ENCODE measurements at places on chromosomes 13 and 19.

DNA sequence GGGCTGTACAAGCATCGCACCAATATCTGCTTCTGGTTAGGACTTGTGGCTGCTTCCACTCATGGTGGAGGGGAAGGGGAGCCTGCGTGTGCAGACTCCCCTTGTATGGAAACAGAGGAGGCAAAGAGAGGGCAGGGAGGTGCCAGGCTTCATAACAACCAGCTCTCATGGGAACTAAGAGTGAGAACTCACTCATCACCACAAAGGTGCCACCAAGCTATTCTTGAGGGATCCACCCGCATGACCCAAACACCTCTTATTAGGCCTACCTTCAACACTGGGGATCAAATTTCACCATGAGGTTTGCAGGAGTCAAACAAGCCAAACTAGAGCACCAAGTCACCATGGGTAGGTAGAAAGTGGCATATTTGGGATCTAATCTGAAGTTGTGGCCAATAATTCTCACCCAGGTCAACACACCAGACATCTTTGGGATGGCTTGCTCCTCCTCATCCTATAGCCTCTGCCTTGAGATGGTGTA, 46.4 kb downstream of the RUBCNL start:
- no peak for DNase-seq

GRCh38 chr13:106352850-106353249, 182.6 kb downstream of the EFNB2 start:
- DNase-seq: no peak

GRCh38 chr19:13689085-13689484, 75.2 kb upstream of the MRI1 start:
- DNase-seq: no peak

- no peak for DNase-seq
These were observed 599 bp downstream of the ZIC2 start for GRCh38 chr13:99982036-99982730.

DNA sequence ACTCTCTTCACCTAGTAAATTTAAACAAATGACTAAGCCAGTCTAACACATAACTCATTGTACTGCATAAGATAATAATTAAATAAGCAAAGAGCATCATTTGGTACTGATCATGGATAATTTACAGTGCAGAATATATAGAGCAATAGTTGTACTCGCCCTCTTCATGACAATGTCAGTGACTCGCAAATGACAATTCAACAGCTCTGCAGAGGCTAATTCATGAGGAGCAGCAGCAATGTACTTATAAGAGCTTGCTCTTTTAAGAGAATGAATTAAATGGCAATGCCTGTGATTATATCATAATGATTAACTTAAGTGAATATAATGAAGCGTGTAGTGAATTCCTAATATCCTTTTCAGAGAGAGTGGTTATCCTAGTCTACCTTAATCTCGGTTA, 284.5 kb upstream of the PCDH20 start:
- DNase-seq: no peak

DNA sequence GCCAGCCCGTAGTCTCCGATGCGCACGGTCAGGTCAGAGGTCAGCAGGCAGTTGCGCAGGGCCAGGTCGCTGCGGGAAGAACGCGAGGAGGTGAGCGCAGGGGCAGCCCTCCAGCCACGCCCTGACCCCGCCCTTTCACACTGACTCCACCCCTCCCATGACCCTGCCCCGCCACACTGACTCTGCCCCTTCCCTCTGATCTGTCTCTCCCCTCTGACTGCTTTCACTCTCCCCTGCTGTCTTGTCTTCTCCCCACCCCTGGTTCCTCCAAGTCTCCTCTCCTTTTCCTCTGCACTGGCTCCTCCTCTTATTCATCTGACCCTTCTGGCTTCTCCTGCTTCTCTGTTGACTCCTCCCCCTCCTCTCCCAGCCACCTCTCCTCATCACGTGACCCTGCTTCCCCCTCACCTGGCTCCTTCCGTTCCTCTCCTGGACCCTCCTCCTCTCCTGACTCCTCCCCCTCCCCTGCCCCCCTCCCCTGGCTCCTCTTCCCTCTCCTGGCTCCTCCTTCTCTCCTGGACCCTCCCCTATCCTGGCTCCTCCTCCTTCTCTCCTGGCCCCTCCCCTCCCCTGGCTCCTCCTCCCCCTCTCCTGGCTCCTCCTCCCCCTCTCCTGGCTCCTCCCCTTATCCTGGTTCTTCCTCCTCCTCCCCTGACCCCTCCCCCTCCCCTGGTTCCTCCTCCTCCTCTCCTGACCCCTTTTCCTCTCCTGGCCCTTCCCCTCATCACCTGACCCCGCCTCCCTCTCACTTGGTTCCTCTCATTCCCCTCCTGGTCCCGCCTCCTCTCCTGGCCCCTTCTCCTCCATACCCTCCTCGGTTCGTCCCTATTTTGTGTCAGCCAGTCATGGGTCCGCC, 9.9 kb downstream of the LMTK3 start:
- DNase-seq: no peak

DNA sequence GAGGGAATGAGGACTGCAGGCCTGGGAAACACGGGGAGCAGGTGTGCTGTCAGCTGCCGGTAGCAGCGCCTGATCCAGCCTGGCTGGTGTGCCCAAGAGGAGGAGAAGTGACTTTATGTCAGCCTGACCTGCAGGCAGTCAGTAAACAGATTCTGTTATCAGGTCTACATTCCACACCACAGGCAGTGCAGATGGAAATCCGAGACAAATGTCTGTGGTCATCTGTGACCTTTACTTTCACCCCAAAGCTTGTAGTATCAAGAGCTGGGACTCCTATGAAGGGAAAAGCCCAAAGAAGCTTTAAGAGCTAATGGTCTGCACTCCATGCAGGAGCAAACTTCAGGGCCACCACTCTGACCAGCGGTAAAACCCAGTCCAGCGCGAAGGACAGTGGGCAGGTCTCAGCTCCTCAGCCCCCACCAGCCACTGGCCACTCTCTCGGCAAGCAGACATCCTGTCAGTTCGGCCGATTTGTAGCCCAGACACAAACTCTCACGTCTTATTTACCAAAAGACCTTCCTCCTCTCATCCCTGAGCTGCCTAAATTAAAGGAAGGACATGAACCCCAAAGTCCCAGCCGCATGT, 7.7 kb downstream of the EPS15L1 start:
- DNase-seq: no peak

DNA sequence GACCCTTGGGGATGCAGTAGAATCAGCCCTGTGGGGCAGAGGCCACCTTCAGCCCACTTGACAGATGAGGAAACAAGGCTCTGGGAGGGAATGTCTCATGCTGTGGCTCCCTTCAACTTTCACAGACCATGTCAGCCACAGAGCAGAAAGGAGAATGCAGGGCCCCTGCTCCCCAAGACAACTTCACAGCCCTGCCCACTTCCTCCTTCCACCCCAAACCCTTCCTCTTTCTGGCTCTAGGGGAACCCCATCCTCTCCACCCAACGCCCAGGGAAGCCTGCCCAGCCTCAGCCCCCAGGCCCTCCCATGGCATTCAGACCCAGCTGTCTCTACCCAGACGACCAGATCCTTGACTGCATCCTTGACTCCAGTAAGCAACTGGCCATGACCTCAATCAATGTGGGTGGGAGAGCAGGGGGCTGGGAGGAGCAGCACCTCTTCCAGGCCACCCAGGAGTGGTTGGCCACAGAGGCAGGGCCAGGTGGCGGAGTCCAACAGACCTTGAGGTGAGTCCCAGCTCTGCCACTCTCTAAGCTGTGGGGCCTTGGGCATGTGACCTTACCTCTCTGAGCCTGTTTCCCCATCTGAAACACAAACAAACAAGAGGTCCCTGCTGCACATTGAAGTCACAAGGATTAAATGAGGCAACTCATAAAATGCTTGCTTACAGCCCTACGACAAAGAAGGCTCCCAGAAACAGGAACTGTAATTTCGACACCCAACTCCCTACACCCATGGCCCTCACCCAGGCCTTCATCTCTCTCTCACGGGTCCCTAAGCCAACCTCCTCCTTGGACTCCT, 15.8 kb downstream of the DEDD2 start:
- no peak for DNase-seq

All from AG04449 (cell line).